ENCODE measurements at places on chromosomes 5 and 9.

DNA sequence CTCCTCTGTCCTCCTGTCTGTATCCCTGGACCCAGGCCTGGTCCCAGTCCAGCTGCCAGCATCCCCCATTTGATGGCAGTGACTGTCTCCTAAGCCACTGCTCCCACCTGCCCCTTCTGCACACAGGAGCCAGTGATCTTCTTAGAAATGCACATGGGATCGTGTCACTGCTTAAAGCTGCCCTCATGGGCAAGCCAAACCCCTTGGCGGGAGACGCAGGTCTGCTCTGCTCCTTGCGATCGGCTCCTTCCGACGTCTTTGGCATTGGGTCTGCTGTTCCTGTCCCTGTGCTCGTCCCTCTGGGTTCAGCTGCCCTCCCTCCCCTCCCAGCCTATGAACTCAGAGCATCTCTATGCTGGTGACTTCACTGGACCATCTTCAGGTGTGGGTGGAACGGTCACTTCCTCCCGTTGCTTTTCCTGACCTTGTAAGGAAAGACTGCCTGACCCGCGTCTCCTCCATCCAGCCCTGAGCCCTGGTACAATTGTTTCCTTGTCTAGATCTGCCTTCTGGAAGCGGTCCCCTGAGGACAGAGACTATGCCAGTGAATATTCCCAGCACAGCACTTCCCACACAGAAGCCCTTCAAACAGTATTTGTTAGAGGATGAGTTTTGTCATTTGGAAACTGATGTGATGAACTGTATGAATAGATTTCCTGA lies 116.5 kb downstream of the ZNF354C start:
- no peak for DNase-seq

- DNase-seq, result no peak
These were observed 133.8 kb downstream of the LIFR start for GRCh38 chr5:38422622-38423021.

DNA sequence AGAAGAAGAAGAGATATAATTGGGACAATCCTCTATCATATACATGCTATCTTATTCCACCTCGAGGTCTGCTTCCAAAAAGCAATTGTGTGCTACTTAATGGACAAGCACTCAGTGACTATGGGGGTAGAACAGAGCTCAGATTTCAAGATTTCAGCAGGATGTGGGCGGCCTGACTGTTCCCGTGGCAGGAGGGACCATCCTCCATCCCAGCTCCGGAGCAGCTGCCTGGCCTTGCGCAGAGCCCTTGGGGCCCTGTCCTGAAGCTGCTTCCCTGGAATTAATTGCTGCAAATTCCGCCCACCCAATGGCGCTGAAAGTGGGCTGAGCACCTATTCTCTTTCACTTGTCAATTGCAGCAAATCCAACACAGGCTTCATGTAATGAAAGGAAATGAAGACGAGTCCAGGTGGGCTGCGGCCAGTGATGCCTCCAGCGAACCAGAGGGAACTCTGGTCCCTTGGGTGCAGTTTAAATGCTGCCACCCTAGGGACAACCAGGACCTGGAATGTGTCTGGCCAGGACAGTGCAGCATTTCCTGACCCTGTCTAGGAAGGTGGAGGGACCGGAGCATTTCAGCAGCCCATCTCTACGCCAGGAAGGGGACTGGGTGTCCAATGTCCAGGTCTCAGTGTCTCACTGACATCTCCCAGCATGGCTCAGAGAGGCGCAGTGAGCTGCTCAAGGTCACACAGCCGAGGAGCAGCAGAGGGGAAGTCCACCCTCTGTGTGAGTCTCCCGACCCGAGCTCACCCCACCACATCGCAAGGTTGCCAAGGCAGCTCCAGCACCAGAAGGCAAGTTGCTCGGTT lies 50.5 kb upstream of the FCN1 start:
- no peak for DNase-seq

DNA sequence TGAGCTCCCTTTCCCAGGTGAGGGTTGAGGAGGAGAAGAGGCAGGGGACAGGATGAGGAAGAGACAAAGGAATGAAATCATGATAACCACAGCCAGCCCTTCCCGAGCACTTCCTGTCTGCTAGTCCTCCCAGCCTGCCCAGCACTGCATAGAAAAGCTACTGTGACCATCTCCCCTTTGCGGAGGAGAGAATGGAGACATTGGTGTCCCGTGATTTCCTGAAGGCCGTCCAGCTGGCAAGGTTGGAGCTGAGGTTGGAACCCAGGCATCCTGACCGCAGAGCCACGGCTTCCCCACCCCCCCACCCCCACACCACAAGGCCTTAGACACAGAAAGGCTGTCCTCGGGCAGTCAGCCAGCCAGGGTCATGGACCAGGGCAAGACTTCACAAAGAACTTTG lies 131.1 kb upstream of the ICE1 start:
- no peak for DNase-seq

GRCh38 chr5:64077589-64077988 lies 88.1 kb upstream of the RNF180 start:
- DNase-seq, result no peak

DNA sequence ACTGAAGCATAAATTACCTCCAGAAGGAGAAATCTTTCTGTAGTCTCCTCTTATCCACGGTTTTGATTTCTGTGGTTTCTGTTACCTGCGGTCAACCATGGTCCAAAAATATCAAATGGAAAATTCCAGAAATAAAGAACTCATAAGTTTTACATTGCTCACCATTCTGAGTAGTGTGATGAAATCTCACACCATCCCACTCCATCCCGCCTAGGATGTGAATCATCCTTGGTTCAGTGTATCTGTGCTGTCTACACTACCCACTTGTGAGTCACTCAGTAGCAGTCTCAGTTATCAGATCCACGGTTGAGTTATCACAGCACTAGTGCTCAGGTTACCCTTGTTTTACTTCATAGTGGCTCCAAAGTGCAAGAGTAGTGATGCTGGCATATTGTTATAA lies 371.2 kb downstream of the NFIB start:
- no peak for DNase-seq

- no peak for DNase-seq
These were observed 86.9 kb downstream of the BASP1 start for GRCh38 chr5:17304282-17304681.

DNA sequence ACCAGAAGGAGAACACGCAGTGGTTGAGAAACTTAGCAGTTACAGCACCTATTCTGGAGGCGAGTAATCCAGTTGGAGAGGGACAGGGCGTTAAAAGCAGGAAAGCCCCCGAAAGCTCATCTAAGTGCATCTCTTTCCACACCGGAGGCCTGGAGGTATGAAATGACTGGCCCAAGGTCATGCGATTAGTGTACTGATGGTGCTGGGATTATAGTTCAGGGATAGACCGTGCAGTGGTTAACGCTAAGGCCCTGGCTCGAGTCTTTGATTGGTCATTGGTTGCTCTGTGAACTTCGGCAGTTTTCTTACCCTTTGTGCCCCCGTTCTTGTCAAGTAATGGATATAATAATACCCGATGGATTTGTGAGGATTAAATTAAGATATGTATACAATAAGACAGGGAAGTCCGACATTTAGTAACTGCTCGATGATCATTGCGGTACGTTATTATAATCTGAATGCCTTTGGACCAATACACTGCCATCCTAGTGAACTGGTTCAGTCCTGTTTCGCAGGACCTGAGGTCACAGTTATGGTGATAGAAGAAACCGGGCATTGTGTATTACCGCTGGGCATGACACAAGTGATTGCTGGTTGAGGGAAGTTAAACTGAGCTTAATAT lies 960 bp downstream of the CANX start:
- DNase-seq, result no peak

- DNase-seq, result no peak
These were observed 26.3 kb upstream of the GALNT10 start for GRCh38 chr5:154164249-154164581.

GRCh38 chr9:119083673-119084072 lies 285.6 kb downstream of the BRINP1 start:
- no peak for DNase-seq

DNA sequence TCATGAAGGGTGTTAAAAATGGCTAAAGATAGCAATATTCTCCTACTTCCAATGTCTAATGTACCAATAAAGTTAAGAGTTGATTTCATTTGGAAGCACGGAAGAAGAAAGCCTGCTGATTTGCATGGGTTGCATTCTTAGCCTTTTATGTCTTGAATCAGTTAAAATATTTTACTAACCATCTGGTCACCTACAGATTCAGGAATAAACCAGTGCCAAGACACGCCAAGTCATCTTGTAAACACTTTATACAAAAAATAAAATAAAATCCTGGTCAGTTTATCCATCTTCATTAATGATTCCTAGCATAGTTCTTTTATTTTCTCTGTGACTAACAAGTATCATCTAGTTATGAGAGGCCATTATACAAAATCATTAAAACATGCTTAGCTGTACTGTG lies 1031.6 kb upstream of the WWC1 start:
- no peak for DNase-seq

DNA sequence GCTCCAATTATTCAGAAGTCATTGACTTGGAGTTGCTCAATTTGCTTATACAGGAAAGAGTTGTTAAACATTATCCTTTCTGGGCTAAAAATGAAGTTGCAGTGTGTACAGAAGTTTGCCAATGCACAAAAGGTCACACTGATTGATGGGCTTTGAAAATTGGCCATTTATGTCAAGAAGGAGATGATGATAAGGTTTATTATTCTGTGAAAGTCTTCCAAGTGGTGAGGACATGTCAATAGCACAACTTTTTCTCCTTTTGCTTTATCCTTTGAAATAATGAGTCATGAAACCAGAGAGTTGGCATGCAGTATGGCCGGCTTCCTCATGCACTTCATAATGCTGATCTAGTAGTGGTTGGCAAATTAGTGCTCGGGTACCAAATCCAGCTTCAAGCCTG lies 848.5 kb upstream of the WWC1 start:
- no peak for DNase-seq

DNA sequence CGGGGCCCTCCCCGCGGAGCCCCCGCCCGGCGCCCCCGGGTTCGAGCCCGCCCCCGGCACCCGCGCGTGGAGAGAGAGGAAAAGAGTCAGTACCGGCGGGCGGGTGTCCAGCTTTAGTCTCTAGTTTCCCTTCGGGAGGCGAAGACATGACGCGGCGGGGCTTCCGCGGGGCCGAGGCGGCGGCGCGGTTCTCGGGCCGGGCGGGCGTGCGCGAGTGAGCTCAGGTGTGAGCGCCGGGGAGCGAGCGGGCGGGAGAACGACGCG lies 181 bp downstream of the DAP start:
- no peak for DNase-seq

DNA sequence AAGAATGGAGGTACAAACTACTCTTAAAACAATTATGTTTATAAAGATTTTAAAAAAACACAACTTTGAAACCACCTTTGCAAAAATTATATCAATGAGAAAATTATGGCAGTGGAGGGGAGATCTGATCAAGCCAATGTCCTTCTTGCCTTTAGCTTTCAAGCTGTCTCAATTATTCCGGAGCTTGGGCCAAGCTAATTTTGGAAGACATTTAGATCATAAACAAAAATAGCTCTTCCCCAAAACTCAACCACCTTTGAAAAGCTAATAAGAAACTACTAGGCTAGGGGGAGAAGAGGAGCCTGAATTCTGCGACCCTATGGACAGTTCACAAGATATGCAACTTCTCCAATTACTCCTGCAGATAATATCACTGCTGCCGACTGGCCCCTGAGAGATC lies 263.3 kb downstream of the ICE1 start:
- DNase-seq, result no peak

DNA sequence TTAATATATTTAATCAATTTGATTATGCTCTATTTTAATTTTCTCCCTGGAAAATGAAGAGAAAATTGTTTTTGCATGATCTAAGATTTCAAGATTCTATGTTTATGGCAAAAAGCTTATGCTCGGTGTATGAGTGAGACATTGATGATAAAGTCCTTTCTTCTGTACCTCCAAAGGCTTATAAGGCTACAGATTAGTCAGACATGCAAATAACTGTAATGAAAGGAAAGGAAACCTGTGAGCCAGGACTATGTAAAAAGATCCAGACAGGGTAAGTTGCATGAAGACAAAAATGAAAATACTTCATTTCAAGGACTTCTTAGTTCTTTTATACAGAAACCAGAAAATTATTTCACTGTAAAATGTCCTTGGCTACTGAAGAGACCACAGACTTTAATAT lies 52.2 kb upstream of the EDIL3 start:
- no peak for DNase-seq

DNA sequence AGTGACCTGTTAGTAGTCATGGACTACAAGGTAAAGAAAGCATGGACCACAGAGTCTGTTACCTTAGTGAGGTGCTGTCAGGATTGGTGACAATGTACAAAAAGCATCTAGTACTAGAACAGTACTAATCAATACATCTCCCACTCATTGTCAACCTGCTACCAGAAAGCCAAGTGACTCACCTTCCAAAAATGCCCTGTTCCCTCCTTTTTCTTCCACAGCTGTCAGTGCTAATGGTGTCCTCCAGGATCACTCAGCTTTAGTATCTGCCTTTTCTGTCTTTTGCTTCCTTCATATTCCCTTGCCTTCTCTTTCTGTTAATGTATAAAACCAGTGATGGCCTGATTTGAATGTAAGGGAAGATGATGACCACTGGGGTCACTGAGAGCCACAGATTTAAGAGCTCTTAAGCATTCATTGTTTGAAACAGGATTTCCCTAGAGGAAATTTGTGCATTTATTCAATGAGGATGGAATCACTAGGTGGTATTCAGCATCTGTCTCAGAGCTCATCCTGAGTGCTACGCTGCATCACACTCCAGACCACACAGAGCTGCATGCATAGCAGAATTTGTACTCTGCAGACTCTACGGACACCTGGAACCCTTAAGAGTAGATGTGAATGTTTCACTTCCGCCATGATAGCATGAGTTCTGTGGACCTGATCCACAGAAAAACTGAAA lies 71.0 kb downstream of the SV2C start:
- DNase-seq, result no peak

- no peak for DNase-seq
These were observed 167.0 kb upstream of the OTULINL start for GRCh38 chr5:14414656-14415023.

DNA sequence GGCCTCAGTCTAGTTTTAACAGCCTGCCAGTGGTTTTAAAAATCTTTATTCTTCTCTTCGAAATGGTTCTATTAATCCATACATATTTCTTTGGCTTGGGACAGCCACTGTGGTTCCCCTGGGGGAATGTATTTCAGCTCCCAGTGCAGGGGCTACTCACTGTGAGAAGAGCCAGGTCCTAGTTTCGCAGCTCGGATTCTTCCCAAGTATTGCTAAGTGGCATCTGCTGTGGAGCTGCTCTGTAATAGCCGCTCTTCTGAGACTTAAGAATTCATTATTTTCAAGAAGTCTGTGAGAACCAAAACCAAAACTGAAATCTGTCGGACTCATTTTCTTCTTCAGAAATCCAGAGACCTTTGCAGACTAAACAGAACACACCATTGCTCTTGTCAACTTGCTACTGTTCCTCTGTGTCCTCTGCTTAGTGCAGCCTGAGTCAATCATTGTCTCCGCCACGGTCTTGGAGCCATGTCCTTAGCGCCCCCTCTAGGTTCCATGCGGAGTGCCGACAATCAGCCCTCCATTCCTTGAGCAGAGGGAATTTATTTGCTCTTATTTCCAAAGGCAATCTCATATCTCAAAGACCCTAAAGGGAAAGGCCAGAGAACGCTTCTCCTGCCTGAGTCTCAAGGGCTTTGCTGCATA lies 478.2 kb downstream of the SPATA31D1 start:
- DNase-seq, result no peak

GRCh38 chr5:112116371-112116770 lies 302.7 kb downstream of the EPB41L4A start:
- no peak for DNase-seq

GRCh38 chr9:136953771-136954269 lies 1.7 kb downstream of the LCN12 start:
- no peak for DNase-seq

GRCh38 chr5:144108131-144108530 lies 62.3 kb downstream of the YIPF5 start:
- DNase-seq, result no peak

All from T-helper 9 cell (primary cell).